ENCODE measurements at places on chromosomes 2 and 18.

DNA sequence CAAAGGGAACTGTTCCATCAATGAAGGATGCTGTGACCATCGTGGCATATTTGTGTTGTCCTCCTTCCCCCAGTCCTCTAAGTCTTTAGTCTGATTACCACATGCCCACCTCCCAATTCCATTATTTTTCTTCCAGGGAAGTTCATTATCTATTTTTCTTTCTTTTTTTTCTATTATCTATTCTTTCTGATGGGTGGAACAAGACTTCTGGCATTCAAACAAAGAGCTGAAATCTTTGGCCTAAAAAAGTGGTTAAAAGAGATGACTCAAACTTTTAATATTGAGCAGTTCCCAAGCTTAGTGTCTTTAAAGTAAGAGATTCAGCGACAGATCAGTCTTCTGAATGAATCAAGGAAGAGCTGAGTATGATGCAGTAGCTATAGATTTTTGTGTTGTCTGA is 66.6 kb downstream of the DIS3L2 start:
- no peak for DNase-seq

- DNase-seq, result peak; percentile 49
Measured at GRCh38 chr2:64861452-64862397, 127.5 kb upstream of the SLC1A4 start.

DNA sequence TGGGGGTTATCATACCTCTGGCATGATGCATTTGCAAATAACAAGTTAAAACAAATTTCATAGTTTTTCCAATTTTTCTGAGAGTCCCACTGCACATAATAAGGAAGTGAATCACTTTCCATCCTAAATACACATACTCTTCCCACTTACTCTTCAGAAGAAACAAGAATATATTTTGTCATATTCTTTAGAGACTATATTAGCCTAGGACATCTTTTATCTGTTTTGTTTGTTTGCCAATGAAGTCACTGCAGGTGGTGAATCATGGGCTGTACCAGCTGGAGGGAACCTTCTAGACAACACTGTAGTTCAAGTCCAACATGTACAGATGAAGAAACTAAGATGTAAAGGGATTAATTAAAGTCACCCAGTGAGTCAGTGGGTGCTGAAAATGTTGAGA is 116.8 kb downstream of the XIRP2 start:
- DNase-seq, result no peak

DNA sequence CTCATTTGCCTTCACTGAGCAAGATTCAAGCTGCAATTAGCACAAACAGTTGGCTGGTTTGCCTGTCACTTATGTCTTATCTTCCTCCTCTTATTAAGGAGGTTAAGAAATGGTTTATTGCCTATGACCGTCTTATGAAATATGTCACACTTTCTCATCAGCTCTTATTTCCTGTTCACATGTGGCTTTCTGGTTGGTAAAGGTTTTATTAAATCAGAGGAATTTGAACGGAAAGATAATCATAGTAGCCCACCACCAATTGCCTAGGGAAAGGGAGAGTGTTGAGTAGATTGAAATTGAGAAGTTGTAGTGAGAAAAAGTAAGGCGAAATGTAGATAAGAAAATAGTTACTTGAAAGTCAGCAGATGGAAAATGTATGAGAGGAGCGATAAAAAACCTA is 4.2 kb upstream of the IL1R1 start:
- DNase-seq, result no peak

GRCh38 chr2:186460465-186460864 is 25.6 kb upstream of the ZC3H15 start:
- DNase-seq, result no peak

DNA sequence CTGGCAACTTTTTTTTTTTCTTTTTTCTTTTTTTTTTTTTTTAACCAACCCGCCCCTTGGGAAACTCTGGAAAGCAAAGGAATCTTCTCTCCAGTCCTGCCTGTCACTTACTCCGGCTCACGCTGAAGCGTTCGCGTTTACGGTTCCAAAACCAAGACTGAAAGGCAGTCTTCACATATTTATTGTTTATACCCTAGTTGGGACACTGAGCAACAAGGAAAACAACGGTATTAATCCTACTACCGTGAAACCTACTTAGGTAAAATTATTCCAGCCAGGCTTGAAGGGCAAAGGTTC is 125.4 kb downstream of the OSBPL1A start:
- DNase-seq, result no peak

DNA sequence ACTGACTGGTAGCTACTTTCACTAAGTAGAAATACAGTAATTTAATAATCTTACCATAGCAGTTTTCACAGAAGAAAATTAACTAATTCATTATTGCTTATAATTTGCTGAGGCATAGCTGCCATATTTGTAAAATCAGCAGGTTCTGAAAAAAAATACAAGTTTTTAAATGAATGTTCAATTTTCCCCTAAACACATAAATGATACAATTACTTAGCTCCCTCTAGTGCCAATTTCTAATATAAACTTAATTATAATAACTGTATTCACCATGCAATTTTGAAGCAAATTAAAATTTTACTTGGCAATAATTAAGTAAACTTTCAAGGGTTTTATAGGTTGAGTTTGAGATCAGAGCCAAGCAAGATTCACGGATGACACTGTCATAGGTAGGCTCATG is 1321.6 kb upstream of the ACVR2A start:
- DNase-seq, result peak; percentile 0

GRCh38 chr18:10264260-10264659 is 190.2 kb upstream of the APCDD1 start:
- DNase-seq, result no peak

DNA sequence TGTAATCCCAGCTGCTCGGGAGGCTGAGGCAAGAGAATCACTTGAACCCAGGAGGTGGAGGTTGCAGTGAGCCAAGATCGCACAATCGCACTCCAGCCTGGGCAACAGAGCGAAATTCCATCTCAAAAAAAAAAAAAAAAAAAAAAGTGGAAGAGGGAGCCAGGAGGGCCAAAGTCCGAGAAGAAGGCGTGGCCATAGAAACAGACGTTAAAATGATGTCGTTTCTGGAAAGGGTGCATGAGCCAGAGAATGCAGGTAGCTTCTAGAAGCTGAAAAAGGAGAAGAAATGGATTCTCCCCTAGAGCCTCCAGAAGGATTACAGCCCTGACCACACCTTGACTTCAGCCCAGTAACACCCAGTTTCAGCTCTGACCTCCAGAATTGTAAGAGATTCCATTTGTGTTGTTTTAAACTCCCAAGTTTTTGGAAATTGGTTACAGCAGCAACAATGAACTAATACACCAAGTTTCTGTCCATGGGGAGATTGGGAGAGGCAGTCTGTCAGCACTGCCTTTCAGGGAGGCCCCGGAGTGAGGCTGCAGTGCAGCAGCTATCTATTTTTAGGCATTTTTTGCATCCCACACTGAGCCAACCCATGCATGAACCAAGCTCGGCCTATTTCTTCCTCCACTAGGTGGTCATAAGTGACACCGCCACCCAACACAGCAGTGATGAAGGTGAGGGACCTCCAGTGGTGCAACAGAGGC is 14.2 kb upstream of the TRAF3IP1 start:
- no peak for DNase-seq

- DNase-seq, result no peak
Measured at GRCh38 chr2:46305767-46306166, 8.6 kb downstream of the EPAS1 start.

DNA sequence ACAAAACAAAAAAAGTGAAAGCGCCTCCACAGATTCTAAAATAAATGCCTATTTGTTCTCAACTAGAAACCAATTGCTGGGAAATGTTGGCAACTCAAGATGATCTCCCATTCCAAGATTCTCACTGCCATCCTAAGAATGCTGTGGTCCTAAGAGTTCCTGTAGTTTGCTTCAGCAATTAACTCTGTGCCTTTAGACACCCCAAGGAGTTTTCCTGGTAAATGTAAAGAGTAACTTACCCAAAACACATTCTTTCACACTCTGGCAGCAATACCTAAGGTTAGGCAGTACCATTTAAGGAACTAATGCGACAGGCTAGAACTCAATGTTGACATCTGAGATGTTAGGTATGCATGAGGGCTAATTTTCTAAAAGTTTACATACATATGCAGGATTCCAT is 58.8 kb upstream of the TANK start:
- no peak for DNase-seq

GRCh38 chr2:187403568-187404260 is 44.3 kb downstream of the CALCRL start:
- DNase-seq, result no peak

DNA sequence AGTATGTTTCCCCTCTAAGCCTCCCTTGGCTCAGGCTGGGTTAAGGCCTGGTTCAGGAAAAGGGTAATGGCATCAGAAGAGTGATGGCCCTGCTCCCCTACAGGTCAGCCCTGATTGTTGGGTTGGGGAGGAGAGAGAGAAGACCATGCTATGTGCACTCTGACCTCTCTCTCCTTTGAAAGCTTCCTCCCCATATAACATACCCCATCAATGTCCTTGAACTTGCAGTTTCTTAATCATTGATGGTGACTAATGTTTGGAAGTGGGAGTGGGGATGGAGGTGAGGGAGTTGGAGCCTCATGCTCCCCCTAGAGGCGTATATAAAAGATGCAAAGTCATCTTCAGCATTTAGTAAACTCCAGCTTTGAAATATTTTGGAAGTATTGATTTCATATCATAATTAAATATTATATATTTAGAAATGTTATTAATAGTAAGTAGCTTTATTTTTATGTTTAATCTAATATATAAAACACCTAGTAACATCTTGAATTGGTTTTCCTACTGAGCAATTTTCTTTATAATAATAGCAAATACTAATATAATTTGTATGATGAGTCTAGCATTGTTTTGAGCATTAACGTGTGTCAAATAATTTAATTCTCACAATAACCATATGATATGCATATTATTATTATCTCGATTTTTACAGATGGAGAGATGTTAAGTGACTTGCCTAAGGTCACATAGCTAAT is 8.8 kb downstream of the PLCL1 start:
- no peak for DNase-seq

GRCh38 chr2:134863446-134863845 is 25.0 kb downstream of the ACMSD start:
- DNase-seq, result no peak

DNA sequence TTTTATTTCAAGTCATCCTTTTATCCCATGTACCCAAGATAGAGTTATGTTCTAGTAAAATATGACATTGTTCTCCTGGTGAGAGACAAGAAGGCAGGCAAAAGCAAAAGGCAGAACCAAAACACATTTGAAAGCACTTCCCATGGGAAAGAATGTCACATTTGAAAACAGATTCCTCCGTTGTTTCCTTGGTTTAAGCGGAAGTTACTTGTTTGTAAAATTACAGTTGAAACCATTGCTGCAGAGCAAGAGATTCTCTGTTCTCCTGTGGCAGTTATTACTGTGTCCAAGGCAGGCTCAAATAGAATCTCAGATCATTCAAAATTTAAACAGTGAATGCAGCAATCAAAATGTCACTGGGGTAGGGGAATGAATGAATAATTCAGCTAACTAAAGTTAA is 149.6 kb downstream of the MTCL1 start:
- DNase-seq, result no peak

DNA sequence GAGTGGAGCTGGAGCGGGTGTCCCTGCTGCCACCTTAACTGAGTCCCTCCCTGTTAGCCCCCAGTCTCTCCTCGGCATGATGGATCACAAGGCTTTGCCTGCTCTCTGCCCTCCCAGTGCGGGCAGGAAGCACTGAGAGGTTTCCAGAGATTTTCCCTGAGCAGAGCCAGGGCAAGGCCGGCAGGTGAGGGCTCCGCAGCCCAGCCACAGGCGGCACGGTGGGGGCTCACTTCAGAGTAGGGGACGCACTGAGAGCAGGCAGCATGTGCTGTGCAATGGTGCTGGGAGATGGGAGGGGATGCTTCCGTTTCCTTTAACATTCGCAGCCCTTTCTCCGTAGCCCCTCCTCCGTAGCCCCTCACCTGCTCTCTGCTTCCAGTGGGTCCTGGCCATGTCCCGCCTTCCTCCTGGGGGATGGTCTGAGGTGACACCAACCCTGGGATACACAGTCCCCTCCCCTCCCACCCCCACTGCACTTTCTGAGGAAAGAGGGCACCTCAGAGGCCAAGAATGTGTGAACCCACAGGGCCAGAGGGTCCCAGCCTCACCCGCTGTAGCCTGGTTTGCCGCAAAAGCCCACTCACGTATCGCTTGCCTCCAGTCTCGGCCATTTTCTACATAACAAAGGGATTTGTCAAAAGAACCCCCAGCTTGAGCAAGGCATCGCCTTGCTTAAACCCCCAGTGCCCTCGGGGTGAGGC is 10.7 kb downstream of the KCNF1 start:
- no peak for DNase-seq

DNA sequence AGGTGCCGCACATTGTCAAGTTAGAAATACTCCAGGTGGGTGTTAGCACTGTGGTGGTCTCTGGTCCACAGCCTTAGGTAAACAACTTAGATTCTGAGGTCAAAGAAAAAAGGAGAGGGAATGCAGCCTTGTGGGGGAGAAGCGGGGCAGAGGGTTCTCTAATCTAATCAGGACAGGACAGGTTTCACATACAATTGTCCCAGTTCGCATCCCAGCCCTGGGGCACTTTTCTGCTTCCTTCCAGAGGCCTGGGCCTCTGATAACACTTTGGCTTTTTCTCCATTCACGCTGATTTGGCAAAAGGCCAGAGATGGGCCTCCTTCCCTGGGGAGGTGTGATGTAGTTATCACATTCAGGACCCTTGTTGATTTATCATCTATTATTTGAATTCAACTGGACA is 32.5 kb downstream of the SLC1A4 start:
- no peak for DNase-seq

- DNase-seq, result no peak
Measured at GRCh38 chr18:62091487-62092120, 95.3 kb downstream of the PIGN start.

GRCh38 chr2:18516112-18516511 is 44.3 kb downstream of the RDH14 start:
- no peak for DNase-seq

DNA sequence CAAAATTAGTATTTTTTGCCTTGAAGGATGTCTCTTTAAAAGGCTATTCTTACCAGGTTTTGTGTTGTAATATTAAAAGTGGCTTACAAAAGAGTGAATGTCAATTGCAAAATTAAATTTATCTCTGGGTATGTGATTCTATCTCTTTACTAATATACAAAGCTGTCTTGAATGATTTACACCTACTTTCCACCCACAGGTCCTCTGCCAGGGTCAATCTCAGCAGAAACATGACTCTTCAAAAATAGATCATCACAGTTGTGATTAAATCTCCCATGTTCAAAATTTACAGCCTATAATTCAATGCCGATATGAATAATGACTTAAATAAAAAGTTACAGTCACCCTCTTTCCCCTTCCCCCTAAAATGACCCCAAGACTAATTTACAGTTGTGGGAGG is 78.8 kb downstream of the SLC8A1 start:
- no peak for DNase-seq

DNA sequence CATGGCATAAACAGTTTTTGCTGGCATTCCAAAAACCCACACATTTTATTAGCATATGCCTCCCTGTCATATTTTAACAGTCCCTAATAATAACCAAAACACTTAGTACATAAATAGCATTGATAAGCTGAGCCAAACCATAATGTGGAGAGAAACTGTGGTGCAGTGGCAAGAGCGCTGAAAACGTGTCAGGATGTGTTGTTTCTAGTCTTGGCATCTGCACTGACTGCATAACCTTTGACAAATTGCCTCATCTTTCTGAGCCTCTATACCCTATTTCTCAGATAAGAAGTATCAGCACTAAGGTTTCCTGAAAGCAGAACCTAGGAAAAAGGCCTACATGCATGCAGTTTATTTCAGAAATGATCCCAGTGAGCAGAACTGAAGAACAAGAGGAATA is 41.4 kb downstream of the RAD51AP2 start:
- no peak for DNase-seq

GRCh38 chr2:103780088-103780702 is 1018.4 kb downstream of the TMEM182 start:
- no peak for DNase-seq

Data from NCI-H2029 treated with DMSO at 0.1 percent for 48 hours (cell line).